Hematopoietic multipotent progenitor cell (in vitro differentiated cells): ENCODE measurements at places on chromosomes 5 and 9.
A peak's percentile ranks its signal among the peaks of the same experiment; 100 is the strongest.

GRCh38 chr5:41793141-41793770, 77.0 kb downstream of the OXCT1 start:
- DNase-seq, result no peak

DNA sequence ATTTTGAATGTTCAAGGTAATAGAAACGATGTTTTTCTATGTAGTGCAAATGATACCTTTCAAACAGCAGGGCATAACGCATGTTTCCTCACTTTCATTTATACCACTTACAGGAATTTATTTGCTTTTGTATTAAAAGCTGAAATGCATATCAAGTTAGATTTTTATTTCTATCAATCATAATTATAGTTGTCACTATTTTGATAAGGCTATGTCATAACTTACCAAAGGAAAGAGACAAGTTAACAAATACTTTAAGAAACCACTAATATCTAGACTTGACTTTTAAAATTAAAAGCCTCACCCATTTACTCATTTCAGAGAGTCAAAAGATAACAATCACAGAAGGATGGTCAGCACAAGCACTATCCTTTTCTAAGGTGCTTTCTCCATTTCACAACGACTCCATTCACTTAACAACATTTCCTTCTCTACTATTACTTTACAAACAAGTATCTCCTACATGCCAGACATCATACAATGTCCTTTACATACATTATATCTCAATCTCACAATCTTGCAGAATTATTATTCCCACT, 12.6 kb downstream of the ERP44 start:
- no peak for DNase-seq

DNA sequence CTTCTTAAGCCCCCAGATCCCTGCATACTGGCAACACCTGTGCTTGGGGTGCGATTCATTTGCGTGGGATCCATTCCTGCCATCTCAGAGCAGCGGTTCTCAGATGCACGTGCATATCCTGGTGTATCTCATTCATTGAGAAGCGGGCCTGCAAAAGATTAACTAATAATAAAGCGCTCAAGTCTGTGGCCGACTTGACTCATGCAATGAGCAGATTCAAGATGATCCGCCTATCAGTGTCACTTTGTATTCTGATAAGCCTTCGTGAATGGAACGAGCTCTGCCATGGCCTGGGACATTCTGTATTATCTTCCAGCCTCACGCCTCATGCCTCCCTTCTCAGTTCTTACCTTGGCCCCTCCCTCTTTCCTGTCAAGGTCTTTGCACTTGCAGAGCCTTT, 22.3 kb downstream of the C1QTNF2 start:
- no peak for DNase-seq

DNA sequence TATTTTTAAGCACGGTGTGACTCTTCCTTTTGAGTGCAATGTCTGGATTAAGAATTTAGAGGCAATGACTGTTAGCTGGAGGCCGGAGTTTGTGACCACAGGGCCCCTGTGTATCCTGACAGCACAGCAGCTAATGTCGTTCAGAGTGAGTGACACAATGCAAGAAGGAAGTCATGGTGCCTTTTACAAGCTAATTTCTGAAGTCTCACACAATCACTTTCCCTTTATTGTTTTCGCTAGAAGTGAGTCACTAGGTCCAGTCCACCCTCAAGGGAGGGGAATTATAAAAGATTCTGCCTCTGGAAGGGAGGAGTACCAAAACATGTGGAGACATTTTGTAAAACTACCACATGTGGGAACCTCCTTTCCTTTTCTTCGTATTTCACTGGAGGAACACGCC, 185.5 kb upstream of the FGF10 start:
- no peak for DNase-seq

GRCh38 chr5:59678943-59679342, 214.6 kb downstream of the PDE4D start:
- DNase-seq, result no peak

GRCh38 chr9:115209601-115210306, 91.8 kb upstream of the TNC start:
- DNase-seq, result no peak

DNA sequence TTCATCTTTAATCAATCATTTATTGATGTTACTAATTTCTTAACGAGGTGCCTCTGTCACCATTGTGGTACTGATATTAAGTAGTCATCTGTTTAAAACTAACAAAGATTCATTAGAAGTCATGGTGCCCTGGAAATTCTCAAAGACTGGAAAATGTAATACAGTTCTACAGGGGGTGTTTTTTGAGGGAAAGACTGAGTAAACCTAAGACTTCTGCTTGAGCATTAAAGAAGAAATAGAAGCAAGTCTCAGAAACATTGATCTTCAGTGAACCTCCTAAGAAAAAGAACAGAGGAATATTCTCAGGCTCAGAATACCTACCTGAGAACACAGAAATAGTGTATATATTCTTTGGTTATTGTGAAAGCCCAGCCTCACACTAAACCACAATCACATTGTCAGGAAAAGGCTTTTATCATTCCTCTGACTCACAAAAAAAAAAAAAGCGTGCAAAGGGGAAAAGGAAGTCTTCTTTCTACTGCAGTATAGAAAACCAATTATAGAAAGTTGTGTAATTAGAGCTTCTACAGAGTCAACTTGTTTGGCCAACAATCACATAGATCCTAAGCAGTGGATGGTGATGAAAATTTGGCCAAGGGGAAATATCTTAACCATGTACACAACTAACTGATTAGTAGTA, 60.8 kb downstream of the HINT1 start:
- DNase-seq, result peak; percentile 26

DNA sequence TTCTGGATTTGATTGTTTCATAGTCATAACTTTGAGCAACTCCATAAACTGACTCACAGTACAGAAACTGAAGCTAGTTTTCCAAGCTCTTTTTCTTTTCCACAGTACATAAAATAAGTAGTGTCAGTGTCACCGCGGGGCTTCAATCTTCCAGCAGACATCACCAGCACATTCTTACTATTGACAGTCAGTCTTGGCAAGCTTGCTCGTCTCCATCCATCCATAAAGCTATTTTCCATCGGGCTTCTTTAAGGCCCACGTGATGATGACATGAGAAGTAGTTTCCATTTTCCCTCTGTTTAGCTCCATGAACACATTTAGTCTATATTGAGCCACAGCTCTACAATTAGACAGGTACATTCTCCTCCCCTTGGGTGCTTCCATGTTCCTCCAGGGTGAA, 443.4 kb downstream of the KDM4C start:
- DNase-seq, result no peak

DNA sequence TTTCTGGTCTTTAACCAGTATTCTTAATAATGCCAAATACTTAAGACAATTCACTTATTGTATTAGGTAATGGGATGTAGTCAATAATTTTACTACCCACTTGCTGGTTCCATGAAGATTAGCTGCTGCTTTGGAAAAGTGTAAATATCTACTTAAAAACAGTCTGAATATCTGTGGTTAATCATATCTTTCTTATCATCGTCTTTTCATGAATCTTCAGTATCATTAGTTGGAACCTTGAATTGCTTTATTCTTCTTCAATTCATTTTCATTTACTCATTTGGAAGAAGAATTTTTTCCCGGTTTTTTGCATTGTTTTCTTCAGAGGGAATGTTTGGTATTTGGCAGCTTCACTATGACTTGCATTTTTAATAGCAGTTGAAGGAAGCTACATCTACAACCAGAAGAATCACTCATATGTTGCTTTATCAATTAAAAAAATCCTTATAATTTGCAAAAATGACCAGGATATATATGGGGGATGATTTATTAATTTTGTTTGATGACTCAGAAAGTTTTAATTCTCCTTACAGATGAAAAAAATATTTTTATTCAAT, 1398.3 kb upstream of the CDH6 start:
- no peak for DNase-seq

DNA sequence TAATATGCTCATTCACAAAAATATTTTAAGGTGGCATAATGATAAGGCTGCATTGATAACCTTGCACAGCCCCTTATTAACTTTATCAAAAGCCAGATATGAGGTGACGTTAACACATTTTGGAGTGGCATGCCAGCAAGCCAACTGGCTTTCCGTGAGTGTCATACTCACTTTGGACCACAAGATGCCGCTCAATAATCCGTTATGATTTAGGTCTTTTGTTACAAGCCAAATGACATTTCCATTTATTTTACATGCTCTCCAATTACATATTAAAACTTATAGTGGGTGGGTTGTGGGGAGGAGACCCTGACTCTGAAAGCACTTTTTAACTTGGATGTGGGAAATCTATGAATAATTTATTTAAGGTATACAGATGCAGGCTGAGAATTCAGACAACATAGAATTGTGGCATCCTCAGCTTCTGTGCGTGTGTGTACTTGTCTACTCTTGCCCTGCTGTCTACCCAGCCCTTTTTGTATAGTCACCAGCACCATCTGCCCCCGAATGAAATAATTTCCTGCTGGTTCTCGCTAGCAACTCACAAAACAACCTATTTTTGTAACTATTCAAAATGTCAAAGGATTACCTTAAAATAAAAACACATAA, 305.1 kb downstream of the PSAT1 start:
- peak; percentile 25 for DNase-seq

DNA sequence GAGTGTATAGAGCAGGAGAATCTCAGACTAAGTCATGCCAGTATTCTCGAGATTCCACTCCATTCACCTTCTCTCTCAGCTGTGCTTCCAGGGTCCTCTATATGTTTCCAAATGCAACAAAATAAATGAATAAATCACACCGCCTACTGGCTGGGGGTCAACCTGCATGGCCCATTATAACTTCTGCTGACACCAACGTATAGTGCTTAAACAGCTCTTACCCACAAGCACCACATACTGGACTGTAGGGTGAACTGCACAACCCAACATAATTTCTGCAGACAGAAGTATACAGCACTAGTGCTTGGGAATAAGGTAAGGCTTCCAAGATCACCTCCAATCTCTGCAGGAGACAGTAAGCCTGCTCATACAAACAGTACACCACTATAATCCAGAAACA, 33.1 kb upstream of the HTR4 start:
- peak; percentile 9 for DNase-seq

GRCh38 chr5:5069851-5070250, 70.3 kb upstream of the ADAMTS16 start:
- DNase-seq, result no peak

DNA sequence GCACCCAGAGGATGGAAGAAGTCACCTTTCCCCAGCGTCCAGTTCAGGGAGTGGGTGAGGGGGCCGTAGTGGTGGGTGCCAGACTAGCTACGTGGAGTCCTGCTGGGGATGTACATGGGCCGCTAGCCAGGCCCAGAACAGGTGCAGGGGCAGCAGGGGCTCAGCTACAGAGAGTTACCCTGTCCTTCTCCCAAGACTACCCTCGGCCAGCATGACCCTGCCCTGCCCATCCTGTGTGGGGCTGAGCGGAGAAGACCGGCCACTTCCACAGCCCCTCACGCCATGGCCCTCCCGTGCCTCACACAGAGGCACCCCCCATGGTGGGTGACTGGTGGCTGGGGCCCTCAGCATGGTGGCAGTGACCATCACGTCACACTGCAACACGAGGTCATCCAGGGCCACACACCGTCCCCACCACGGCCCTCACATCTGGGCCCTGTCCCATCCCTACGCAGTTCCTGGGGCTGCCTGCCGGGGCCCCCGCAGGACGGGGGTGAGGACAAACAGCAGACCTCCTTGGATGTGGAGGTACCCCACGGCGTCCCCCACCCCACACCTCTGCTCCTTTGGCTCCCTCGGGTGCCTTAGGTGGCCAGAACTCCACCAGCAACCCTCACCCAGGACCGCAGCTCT, 977 bp upstream of the DPP7 start:
- no peak for DNase-seq

- DNase-seq, result no peak
Measured at GRCh38 chr9:27977931-27978330, 404.6 kb upstream of the C9orf72 start.

DNA sequence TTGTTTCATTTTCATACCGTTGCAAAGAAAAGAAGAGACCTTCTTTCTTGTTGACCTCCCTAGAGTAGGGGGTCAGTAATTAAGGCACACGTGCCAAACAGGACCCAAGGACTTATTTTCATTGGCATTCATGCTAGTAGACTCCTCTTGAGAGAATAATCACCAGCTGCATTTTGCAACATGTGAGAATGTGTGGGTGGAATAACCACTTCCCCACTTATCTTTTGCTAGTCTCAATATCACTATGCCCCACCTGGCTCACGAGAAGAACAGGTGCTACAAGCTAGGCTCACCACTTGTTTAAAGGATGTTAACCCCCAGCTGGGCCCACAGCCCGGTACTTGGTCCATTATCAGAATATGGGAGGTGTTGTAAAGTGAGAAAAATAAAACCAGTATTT, 460.7 kb upstream of the MEF2C start:
- DNase-seq, result no peak

GRCh38 chr5:66246608-66247007, 102.5 kb downstream of the SREK1 start:
- DNase-seq, result no peak

DNA sequence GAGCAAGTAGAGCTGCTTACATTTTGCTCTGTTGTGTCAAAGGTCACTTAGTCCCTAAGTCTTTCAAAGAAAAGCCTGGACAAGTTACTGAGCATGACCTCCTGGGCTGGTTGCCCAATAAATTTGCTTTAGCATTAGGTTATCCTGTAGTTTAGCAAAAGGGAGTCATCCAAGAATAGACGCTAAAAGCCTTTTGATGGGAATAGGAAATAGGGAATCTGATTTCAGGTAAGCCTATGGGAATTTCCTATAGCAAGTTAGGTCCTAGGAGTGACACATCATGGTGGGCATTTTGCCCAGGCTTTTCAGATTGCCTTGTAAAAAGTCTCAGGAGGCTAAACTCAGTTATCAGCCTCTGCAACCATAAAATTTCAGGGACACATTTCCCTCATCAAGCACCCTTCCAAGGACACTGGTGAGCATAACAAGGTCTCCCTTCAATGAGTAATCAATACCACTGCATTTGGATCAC, 67.6 kb upstream of the RANBP3L start:
- no peak for DNase-seq
